ENCODE measurements at places on chromosomes 7 and 10.

DNA sequence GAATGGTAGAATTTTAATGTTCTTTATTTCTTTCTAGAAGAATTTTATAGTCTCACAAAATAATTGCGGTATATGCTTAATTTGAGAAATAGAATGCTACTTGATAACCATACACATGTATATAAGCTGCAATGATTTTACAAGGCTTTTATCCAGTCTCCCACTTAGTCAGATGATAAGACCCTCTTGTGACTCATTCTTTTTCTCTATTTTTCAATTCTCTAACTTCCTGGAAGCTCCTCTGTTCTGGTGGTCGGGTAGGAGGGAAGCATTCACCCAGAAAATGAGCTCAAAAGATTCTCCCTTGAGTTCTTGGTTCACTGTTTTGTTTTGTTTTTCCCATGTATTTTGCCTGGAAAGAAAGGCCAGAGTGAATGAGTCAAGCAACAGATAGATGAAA is 546.6 kb downstream of the INHBA start:
- no peak for DNase-seq

DNA sequence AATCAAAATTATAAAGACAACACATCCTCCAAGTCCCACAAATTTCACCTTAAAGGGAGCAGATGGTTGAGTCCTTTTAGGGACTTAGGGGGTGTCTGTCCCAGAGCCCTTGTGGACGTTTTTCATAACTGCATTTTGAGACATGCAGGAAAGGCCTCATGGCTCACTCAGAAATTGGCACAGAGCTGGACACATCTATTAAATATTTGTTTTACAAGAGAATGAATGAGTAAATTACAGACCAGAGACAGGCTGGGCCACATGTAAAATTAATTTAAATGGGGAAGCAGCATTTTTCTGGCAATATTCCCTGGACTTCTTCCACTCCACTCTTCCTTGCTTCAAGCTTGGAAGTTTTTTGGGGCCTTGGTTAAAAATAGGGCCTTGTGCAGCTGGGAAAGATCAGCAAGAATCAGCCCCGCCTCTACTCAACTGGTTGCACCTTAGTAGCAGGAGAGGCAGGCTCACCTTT is 20.0 kb downstream of the LAMB1 start:
- DNase-seq = no peak

- no peak for DNase-seq
Observed at GRCh38 chr7:150371131-150371995, 2.7 kb downstream of the REPIN1 start.

DNA sequence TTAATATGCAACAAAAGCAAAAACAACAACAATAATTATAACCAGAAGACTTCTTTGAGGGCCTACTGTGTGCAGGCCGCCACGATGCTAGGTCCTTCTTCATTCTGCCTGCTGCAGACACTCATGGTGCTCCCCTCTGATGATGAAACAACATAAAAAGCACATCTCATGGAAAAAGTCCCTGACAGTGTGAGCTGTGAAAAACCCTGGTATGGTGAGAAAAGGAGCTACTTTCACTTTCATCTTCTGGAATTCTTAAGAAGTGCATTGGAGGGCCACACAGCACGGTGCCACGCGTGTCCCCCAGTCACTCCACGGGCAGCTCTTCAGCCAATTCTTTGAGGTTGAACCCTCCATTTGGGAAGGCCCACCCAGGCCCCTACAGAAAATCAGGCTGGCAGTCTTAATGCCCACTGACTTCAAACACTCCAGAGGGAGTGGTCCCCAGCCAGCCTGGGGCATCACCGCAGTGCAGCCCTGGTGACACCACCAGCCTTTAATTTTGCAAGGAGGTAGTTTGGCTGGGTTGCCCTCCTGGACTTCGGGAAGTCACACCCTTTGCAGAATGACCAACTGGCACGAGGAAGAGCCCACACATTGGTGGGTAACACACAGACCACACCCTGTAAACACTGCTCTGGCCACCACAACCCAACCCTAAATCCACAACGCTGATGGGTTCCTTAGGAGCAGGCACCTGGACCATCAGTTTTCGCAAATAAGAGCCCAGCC is 7.7 kb downstream of the KCNMA1 start:
- DNase-seq = no peak

GRCh38 chr10:3893901-3894563 is 109.0 kb upstream of the KLF6 start:
- DNase-seq = no peak

GRCh38 chr7:45917658-45918057 is 3.4 kb downstream of the IGFBP3 start:
- DNase-seq = peak; percentile 70
